ENCODE measurements at places on chromosomes 7 and 10.

DNA sequence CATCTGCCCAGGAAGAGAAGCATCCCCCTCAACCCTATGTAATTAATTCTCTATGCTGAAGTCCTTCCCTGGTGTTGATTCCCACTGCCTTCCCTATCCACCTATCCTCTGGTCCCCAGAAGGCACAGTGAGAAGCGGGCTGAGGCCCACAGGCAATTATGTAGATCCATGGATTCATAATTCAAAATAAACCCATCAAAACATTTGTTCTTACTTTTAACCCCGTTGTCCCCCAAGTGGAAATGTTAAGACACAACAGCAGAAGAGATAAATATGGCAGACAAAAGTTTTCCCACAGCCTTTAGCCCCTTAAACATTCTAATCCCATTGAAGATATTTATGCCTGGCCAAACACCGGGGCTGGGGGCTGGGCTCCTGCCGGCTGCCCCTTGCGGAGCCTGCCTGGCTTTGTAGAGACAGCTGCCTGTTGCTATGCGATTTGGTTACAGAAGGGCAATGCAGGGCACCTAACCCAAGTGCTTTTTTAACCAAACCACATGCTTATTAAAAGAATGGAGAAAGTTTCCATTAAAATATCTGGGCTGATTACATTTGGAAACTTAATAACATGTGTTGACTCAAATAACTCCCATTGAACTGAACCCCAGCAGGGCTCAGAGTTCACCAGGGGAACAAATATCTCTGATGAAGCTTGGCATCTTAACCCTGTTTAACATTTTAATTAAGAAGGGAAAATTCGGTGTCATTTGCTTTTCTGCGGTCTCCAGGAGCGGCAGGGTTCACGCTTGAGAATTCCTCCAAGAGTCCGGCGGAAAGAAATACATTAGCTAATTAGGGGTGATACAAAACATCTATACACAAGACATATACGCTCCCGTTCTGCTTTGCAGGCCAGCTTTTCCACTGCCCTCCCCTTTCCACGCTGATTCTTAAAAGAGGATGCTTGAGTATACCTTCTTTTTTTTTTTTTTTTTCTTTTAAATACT, 110.8 kb upstream of the FGFR2 start:
- DNase-seq, result no peak

GRCh38 chr10:10871352-10871751, 146.3 kb upstream of the CELF2 start:
- DNase-seq, result no peak

- no peak for DNase-seq
Measured at GRCh38 chr7:127910670-127911069, 120.6 kb downstream of the LRRC4 start.

DNA sequence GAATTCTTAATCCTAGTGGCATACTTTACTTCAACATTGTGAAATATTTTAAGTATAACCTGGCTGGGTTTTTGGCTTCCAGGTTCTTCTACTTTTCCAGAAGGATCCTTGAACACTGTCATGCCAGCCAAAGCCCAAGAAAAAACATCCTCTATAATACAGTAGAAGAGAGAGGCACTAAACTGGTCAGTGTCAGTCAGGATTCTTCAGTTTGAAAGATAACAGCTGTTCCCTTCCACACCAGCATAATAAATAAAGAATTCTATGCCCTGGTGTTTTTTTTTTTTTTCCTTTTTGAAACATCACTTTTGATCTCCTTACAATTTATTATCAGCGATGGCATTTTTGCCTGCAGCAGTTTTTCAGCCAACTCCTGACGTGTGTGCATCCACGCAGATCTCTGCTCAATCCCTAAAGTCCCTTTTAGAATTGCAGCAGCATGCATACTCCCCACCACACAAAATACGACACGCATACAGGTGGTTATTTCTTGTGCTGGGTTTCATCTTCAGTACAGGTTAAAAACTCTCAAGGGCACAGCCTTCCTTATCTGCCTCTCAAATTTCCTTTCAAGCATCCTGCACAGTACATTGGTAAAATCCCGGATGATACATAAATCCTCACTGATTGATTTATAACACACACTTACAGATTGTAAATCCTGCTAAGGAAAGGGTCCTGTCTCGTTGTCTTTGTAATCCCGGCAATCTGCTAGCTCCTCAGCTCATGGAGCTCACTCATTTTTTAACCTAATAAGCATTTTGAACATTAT, 100.2 kb downstream of the TPK1 start:
- DNase-seq, result no peak

GRCh38 chr7:340979-341694, 51.2 kb downstream of the FOXL3 start:
- DNase-seq, result no peak

Measured in MM.1S (cell line).